ENCODE measurements at places on chromosomes 13 and 19.

DNA sequence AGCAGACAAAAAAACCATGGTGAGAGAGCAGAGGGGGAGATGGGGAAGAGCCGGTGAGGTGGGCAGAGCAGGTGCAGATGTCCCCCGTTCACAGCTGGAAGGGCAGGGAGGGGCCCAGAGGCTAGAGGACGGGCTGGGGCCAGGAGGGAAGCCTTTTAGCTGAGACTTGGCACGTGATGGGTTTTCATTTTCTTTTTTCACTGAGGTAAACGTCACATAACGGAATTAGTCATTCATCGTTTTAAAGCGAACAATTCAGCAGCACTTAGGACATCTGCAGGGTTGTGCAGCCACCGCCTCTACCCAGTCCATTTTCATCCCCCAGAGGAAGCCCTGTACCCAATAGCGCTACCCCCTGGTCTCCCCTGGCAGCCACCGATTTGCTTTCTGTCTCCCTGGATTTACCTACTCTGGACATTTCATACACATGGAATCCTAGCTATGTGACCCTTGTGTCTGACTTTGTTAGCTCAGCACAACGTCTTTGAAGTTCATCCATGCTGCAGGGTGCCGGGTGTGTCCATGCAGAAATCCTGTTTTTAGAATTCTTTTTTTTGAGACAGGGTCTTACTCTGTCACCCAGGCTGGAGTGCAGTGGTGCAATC lies 16.0 kb upstream of the EMC10 start:
- no peak for DNase-seq

GRCh38 chr19:41308450-41309179 lies 1.4 kb upstream of the CCDC97 start:
- DNase-seq: no peak

DNA sequence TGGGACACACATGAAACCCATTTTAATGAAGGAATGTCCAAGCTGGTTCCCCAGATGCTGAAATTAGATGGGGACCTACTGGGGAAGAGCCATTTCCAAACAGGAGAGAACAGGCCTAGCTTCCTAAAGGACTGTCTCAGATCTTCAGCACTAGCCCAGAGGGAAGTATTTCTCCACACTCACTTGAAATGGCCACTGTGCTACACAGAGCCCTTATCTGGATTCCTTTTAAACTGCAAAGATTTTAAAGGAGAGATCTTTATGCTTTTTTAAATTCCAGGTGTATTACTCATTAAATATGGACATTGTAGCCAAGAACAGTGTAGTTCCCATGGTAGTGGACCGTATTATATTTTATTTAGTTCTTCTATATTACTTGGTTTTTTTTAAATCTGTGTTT lies 255.3 kb downstream of the SHISA2 start:
- no peak for DNase-seq

- no peak for DNase-seq
These were observed 50.1 kb upstream of the SPACA7 start for GRCh38 chr13:112325920-112326645.

DNA sequence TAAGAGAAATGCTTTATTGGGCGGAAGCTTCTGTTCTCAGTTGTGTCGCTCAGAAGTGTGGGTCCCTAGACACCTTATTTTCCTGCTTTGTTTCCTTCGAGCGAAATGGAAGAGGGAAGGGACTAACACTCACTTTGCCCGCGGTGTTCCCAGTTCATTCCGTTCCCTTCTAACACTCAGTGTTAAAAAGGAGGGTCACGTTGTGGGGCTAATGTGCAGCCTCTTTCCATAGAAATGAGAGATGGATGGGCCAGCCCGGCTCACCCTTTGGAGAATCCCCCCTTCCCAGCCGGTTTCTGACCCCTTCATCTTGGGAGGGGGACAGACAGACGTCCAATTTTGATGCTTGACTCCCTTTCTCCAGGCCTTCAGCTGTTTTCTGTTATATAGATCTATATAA lies 2.3 kb downstream of the ATP11A start:
- DNase-seq: no peak

- DNase-seq: no peak
These were observed 19.8 kb downstream of the PEPD start for GRCh38 chr19:33501693-33502356.

- no peak for DNase-seq
These were observed 8.9 kb downstream of the B3GLCT start for GRCh38 chr13:31208559-31209122.

DNA sequence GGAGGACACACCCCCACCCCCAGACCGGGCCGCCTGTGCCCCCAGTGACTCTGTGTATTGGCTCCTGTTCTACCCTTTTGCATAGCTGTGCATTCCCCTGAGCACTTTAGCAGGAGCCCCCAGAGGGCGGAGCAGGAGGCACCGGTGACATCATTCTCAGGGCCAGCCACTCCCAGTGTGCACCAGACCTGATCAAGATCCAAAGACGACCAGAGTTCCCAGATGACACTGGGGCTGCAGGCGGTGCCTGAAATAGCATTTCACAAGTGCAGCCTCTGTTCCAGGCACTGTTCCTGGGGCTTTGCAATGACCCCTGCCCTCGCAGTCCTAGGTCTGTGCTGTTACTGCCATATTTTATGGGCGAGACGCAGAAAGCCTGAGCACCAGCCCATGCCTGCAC lies 14.5 kb upstream of the PTPRS start:
- DNase-seq: no peak

- no peak for DNase-seq
These were observed 208.7 kb downstream of the LIG4 start for GRCh38 chr13:108006619-108007018.

GRCh38 chr13:113776231-113777125 lies 17.5 kb downstream of the TMEM255B start:
- DNase-seq: no peak

Measured in activated gamma-delta T cell (primary cell).